ENCODE measurements at places on chromosomes 3 and 15. TPM values are rescaled to one million over a fixed set of nuclear protein-coding genes. Genes with fewer than 3 reads are reported as not detected.

The SPG21 gene
- total RNA-seq = 87.7 TPM

The SNX33 gene
- 13.5 TPM for total RNA-seq

The PRTG gene
- total RNA-seq = 2.4 TPM

The SEMA6D gene
- total RNA-seq = 22.9 TPM

The COLQ gene
- total RNA-seq = 0.46 TPM

The ROPN1B gene
- not detected for total RNA-seq

The OIP5 gene
- 0.74 TPM for total RNA-seq

The MEX3B gene
- 6.1 TPM for total RNA-seq

Data from smooth muscle cell of bladder (primary cell).